ENCODE measurements at places on chromosomes 2 and 18.

GRCh38 chr2:238954841-238955591 is 107.1 kb downstream of the TWIST2 start:
- no peak for DNase-seq

GRCh38 chr2:15788455-15788829 is 151.9 kb upstream of the MYCN start:
- no peak for DNase-seq

DNA sequence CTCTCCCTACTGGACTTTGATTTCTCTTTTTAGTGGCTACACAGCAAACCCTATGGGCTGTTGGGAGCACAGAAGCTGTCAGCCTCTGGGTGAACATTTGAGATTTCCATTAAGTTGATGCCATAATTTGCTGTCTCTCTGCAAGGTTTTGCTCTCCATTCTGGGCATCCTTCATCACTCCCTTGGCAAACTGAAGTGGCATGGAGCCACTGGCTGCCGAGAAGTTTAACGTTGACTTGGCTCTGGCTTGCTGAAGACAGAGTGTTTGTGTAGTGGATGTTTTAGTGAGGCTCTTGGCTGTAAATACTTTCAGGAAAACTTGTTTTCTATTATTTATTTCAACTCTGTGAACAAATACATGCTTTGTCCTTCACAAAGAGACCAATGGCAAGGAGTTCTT is 91.5 kb downstream of the ALK start:
- no peak for DNase-seq

DNA sequence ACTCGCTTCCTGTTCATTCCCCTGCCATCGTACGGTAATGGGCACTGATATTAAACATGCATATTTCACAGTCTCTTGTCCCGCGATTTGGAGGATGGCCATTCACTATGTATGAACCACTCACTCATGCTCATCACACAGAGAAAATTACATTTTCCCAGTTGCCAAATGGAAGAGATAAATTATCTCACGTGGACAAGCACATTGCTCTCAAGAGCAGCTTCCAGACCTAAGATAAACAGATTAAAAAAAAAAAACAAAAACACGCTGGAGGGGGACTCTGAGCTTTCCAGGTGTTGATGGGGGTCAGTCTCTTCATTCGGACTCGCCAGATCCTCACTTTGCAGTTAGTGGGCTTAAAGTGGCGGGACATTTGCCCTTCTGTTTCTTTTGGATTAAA is 1.7 kb upstream of the MAPK4 start:
- DNase-seq = no peak

DNA sequence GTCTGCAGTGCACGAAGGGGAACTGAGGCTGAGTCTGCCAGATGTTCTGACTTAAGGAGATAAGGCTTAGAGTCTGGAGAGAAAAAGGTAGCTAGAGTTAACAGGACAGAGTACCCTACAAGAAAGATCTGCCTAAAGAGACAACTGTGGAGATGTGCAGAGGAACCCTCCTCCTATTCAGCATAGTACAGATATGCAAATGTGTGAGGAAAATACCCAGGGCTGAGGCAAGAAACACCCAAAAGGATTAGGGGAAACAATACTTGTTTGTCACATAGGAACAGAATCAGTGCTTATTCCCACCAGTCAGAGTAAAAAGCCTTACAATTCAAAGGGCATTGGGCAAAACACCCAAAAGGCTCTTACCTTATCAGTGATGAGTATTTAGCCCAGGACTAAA is 67.8 kb downstream of the SS18 start:
- no peak for DNase-seq

DNA sequence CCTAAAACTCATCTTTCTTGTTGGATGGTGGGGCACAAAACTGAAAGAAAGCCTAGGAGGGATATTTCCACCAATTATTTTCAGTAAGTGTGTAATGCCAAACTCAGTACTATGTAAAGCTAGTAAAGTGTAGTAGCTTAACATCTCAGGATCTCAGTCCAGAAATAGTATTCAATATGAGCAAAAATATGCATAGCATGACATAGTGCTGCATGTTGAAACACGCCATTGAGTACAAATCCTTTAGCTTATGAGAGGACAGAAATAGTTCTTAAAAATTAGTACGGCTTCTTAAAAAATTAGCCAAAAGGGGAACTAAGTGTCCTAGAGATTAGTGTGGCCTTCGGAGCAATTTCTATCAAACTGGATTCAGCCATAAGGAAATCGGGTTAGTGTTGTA is 21.7 kb upstream of the ATL2 start:
- DNase-seq = no peak

DNA sequence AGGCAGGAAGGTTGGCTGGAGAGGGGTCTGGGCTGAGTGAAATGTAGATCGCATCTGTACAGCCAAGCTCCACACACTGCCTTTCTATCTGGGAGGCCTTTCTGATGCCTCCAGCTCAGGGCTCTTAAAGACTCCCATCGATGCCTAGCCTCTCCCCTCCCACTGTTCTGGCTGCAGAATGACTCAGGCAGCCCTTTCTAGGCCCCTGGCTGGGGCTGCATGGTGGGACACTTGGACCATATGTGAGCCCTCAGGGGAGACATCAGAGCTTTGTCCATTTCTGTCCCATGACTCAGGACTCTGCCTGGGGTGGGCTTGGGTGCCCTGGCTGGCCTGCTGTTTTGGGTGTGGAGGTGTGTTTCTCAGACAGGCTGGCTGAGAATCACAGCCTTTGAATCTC is 101.3 kb downstream of the CELF4 start:
- no peak for DNase-seq

DNA sequence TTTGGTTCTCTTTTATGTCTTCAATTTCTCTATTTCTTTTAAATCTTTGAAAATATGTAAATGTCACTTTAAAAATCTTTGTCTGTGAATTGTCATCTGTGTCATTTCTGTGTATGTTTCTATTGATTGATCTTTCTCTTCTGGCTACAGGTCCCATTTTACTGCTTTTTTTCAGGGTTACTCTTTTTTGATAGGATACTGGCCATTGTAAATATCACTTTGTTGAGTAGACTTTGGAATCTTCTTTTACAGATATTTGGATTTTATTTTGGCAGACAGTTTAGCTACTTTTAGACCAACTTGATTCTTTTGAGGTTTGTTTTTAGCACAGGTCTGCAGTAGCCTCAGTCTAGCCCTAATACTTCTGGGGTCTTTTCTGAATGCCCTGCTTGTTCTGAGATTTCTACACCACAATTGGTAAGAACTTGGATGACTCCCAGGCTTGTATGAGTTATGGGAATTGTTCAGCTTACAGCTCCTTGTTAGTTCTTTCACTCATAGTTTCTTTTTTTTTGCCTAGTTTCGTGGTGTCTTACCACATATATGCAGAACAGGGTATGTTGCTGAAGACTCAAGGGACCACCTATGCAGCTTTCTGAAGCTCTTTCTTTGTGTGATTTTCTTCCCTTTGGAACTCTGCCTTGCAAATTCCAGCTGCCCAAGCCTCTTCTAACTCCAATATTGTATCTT is 122.2 kb downstream of the QPCT start:
- DNase-seq = no peak

DNA sequence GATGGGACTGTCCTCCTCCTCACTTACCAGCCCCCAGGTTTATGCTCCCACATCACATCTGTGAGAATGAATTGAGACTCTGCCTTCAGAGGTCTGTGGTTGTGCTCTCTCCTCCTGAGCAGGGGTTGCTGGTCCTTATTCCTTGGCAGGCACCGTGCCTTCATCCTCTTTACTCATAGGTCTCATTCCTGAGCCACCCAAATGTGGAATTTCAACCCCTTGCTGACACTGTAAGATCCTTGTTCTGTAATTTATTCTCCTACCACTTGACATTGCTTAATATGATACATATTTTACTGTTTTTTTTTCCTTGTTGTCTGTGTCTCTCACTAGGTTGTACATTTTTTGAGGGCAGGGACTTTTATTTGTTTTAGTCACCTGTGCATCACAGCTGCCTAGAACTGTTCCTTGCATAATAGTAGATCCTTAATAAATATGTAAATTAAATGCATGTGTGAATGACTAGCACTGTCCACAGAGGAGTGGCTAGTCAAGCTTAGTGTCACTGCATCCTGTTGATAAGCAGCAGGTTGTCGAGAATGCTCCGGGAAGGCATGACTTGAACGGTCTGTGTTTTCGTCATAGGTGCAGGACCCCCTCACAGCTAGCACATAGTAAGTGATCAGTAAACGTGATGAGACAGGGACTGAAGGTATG is 180.6 kb downstream of the ZNF407 start:
- no peak for DNase-seq

- DNase-seq = no peak
Observed at GRCh38 chr18:80204142-80204541, 43.2 kb downstream of the PARD6G start.

DNA sequence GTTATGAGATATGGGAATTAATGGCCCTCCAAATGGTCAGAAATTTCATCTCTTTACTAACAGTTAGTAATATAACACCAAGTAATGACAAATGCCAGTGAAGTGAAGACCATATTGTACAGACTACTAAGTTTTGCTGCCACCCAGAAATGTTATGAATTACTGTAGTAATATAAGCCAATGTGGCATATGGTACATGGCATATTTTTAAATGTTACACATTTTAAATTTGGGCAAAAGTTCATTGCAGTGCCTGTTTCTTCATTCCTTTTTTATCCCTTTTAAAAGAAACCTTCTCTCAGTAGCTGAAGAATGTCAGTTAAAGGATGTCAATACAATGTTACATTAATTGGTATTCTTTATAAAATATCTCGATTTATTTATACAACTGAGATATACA is 626.5 kb upstream of the SLC8A1 start:
- DNase-seq = no peak

GRCh38 chr18:6782861-6783260 is 53.3 kb downstream of the ARHGAP28 start:
- DNase-seq = no peak

DNA sequence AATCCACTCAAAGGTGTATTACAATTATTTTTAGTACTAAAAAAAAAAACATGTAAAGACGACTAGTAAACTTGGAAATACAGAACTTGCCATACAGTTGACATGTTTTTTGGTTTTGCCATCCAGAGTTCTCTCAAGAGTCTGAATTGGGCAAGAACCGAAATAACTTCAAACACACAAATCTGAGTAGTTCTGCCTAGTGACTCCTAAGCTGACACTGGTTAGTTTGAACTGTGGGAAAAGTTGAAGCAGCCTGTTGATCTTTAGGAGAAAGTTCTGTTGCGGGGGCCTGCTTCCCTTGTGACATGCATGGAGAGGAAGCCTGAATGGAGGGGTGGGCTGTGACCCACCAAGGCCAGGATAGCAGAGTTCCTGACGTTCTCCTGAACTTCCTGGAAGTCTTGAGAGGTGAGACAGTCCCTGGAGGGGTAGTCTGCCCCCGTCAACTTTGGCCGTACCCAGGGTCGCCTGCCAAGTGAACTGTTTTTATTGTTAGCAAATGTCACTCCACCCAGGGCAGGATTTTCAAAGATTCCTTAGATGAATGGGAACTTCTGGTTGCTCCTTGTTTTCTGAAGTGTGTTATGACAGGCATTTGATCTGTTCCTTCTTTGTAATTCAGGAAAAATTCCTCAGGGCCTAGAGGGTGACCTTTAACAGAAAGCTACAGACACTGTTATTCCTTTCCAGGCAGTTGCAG is 85.6 kb upstream of the SPTBN1 start:
- no peak for DNase-seq
